Neural progenitor cell (in vitro differentiated cells): ENCODE measurements at places on chromosomes 6 and 20. TPM values are rescaled to one million over a fixed set of nuclear protein-coding genes. Genes with fewer than 3 reads are reported as not detected.
A peak's percentile ranks its signal among the peaks of the same experiment; 100 is the strongest.

DNA sequence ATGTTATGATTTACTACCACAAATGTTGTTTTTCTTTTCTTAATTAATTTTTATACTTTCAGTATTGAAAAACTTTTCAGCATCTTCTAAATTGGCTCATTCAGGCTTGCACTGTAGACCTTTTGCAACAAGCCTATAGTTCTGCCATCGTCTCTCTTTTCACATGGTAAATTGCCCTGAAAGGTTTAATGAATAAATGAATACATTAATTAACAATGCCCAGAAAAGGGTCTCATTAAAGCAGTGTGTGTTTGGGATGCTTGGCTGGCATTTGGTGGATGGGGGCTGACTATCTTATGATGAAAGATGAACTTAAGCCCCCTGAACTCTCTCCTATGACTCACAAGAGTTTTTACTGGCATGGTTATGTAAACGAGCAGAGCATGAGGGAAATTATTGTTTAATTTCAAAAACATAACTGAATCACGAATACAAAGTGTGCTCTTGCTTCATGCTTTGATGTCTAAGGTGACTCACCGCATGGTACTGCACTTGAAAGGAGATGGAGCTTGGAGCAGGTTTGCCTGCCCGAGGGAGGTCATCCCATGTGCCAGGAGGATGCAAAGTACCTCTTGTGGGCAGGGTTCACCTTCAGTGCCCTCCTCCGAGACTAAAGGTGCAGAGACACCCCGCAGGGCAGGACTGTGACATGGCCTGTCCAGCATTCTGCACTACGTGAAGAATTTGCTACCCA, 13.8 kb upstream of the PCK1 start:
- no peak for DNase-seq

DNA sequence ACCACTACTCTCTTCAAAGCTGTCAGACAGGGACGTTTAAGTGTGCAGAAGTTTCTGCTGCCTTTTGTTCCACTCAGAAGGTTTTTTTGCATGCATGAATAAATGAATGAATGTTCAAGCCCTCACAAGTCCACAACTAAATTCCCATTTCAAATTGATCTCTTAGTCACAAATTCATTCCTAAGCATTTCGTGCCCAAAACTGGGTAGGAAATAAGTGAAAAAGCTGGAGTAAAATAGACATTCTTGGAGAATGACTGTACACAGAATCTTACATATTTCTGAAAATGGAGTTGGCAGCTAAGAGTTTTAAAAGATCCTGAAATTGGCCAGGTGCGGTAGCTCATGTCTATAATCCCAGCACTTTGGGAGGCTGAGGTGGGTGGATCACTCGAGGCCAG, 117.6 kb downstream of the PERP start:
- no peak for DNase-seq

- peak; percentile 69 for DNase-seq
These were observed 25.1 kb downstream of the MYBL2 start for GRCh38 chr20:43691928-43692524.

GRCh38 chr20:2734899-2735298, 42.3 kb downstream of the EBF4 start:
- DNase-seq, result no peak

GRCh38 chr20:14415467-14415866, 78.1 kb upstream of the FLRT3 start:
- peak; percentile 5 for DNase-seq

DNA sequence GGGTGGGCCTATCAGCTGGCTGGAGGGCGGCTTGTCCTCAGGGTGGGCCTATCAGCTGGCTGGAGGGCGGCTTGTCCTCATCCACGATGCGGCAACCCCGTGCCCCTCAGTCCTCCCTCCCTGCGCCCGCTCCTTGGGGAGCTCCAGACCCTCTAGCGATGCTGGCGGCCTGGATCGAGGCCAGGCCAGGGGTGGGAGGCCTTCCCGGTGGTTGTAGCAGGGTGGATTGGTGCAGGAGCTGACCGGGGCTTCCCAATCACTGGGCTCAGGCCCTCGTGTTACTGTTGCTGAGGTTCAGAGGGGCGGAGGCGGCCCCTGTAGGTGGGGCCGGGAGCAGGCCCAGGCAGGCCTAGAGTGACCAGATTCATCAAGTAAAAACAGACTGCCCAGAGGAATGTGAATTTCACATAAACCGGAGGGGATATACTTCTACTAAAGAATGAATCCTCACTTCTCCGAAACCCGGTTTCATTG, 8.8 kb downstream of the SLC17A9 start:
- peak; percentile 48 for DNase-seq

NHLRC1 gene
- not detected in 2 replicates for total RNA-seq

GRCh38 chr20:49769048-49769581, 43.5 kb upstream of the SLC9A8 start:
- no peak for DNase-seq

MDFI gene
- total RNA-seq, result 29.5 and 87.4 TPM in 2 replicates

DNA sequence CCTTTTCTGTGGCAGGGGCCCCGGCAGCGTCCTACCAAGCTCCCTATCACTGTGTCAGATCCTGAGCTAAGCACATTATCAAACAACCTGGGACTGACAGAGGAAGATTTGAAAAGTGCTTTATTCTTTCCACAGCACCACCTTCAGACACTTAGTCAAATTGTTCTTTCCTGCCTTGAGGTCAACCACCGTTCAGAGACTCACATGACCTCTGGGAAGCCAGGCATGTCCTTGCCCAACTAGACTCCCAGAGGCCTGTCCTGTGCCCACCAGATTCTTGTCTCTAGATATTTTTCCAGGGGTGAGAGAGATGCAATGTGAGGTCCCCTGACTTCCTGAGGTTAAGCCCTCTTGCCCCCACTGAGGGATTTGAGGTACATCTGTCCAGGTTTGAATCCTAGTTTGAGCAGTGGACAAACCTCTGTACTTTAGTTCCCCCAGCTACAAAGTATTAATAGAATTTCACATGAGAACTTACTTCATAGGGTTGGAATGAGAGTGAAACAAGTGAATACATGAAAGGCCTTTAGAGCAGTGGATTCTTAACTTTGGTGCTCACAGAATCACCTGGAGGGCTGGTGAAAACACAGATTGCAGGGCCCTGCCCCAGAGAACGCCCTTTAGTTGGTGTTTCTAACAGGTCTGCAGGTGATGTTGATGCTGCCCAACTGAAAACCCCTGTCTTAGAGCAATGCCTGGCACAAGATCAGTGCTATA, 179.8 kb downstream of the CLIC5 start:
- no peak for DNase-seq

- DNase-seq, result peak; percentile 6
These were observed 75.2 kb downstream of the COL21A1 start for GRCh38 chr6:56172144-56172543.

DNA sequence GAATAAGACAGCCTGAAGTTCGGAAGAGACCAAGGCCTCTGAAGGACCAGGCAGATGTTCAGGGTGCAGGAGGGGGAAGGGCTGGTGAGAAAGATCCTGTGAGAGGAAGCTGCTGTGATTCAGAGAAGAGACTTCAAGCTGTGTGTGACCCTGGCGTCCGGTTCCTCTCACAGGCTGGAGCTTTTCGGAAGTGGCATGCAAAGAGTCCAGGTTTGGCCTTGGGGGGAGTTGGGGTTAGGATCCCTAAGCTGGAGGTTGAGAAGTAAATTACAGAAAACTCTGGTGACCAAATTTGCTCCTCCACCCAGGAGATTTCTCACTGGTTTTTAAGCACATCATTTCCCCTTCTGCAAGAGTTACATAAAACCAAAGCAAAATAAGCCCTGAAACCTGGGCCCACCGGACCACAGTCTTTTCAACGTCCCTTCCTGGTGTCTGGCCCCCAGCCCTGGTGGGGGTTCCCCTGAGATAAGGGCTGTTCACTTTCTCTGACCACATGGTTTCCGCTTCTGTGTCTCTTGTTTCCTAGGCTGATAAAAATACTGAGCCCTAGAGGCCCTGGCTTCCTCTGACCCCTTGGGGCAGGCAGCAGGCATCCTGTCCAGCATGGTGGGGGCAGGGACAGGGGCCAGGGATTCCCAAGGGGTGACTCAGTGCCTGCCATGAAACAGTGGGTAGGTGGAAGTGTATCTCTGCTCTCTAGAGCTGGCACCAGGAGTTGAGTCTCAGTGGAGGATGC, 12.0 kb upstream of the LTA start:
- DNase-seq, result no peak

DNA sequence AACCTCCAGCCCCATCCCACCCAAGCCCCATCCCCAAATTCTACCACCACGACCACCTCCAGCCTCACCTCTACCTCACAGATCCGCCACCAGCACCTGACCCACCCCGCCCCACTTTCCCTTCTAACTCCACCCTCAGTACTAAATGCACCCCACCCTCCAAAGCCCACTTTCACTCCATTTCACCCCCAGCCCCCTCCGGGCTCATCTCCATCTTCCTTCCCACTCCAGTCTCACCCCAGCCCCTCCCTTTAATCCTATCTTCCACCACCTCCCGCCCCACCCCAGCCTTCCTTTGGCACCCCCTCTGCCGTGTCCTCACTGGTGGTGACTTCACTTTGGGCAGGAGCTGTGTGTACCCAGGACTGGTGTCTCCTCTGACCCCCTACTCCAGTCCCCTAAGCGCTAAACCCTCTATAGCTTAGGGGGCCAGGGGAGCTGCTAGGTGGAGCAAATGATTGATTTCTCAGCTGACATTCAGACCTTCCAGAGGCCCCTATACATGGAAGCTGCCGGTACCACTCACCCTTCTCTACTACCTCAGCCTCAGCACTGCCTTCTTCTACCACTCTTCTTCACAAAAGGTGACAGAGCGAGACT, 2.8 kb upstream of the NSFL1C start:
- no peak for DNase-seq

DNA sequence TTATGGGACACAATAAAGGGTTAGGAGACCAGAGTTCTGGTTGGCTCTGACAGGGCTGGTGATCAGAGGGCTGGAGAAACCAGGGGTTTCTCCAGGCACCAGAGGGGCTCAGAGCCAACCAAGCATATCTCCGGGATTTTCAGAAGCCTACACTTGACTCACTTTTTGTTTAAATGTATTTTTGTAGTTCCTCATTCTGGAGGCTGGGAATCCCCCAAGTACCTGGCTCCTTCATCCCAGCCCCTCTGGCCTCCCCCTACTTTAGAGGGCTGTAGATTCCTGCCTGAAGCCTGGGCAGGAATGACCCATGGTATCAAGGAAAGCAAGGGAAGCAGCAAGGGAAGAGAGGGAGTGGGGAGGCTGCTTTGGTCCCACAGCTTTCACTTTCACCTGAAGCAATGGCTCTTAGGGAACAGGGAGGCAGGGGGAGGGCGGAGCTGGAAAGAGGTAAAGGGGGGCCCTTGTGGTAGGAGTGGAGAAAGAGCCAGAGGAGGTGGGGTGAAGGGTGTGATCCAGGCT, 973 bp downstream of the CD40 start:
- DNase-seq, result no peak

- DNase-seq, result no peak
These were observed 21.4 kb upstream of the PI16 start for GRCh38 chr6:36933102-36933501.

DNA sequence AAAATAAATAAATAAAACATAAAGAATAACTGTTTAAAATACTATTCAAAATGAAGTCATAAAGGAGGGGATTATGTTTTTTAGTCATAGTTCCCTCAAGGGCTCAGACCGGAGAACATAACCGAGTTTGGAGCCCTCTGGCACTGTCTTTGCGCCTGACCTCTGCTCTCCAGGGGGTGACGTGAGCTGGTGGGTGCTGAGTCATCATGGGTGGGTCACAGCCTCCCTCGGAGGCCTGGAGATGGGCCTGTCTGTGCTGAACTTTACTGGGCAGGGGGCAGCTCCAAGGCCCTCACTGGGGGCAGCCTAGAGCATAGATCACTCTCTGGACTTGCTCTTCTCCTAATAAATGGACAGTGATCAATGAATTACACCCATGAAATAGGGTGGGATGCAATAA, 3.1 kb upstream of the MAVS start:
- no peak for DNase-seq

- DNase-seq, result peak; percentile 46
These were observed 62.2 kb upstream of the DDR1 start for GRCh38 chr6:30821862-30822784.

DNA sequence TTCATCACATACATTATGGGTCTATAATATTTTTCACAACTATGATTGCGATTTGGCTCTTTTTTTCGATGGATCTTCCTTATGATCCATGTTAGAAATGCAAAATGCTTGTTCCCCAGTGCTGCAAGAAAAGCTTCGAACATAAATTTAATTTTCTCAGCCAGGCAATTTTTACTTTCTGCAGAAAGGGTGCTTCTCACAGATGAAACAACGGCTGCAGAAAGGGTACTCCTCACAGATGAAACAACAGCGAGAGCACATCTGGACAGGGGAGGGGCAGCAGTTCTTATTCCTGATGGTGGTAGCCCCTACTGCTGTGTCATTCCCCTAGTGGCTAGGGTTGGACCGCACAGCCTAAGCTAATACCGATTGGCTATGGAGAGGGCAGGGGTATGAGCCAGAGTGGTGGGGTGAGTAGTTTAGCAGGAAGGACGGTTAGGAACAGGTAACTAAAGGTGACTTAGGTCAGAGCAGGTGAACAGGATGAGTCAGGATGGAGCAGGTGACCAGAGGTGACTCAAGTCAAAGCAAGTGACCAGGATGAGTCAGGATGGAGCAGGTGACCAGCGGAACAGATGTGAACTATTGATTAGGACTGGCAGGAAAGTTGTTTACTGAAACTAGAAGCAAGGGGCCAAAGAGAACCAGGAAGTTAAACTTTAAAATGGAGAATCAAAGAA, 13.4 kb upstream of the TREML4 start:
- no peak for DNase-seq

BPIFB2 gene
- not detected in 2 replicates for total RNA-seq

GRCh38 chr6:154520280-154520679, 9.8 kb upstream of the CNKSR3 start:
- DNase-seq, result no peak

DNA sequence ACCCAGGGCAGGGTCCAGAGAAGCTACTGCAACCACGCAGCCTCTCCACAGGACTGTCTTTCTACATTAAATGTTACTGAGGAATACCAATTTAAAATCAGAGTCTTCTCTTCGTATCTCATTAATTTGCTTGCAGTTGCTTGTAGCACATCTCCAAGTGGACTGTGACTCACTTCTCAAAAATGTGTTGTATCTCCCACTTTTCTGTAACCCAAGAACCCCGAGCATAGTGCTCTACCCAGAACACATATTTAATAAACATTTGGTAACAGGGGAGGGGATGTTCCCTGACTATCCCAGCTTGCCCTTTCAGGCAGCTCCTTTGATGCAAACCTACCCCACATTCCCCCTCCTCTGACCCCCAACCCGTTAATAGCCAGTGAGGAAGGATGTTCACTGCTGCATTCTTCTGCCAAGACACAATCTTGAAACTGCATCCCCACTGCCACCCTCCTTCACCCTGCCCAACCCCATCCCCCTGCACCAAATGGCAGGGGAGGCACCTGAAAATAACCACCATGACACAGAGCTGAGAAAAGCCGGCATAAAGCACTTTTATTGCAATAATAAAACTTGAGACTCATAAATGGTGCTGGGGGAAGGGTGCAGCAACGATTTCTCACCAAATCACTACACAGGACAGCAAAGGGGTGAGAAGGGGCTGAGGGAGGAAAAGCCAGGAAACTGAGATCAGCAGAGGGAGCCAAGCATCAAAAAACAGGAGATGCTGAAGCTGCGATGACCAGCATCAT, 24.2 kb downstream of the FKBP1A start:
- no peak for DNase-seq

SLC32A1 gene
- 0.04 and 0.37 TPM in 2 replicates for total RNA-seq

GRCh38 chr6:331622-332521, 39.6 kb downstream of the DUSP22 start:
- DNase-seq, result no peak

RPS6KA2 gene
- total RNA-seq, result 8.2 and 14.3 TPM in 2 replicates
